Right atrium auricular region (tissue), 2 donors: ENCODE measurements at places on chromosomes 5 and 9. TPM values are rescaled to one million over a fixed set of nuclear protein-coding genes. Genes with fewer than 3 reads are reported as not detected.

DNA sequence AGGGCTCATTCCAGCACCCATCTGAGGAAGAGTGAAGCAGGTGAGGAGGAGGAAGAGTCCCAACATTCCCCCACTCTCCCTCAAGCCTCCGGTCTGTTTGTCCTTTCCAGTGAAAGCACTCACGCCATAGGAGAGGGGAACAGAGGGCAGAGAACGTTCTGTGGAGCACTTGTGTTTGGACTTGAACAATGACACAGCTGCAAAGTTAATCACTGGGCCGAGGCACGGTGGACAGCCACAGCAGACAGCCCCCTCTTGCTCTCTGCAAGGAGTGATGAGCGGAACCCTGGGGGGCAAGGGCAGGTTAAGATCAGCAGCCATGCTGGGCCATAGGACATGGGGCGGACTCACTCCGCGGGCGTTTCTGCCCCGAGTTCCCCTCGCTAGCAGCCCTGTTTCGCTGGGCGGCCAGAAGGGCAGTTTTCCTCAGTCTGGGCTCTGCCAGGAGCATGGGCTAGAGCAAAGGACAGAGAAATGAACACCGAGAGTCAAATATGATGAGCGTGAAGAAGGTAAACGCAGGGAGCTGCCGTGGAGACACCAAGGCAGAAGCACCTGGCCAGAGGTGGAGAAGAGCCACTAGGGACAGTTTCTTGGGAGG lies 185.7 kb downstream of the GAPVD1 start:
- H3K27me3 ChIP-seq = no peaks in the 10 kb centered on the region
- peaks cover 5% of the 10 kb centered on the region for H3K36me3 ChIP-seq
- no peak for DNase-seq
- H3K27ac ChIP-seq = no peak overlapping the region
- no peak overlapping the region for H3K4me3 ChIP-seq

Gene COL23A1
- total RNA-seq = 6.8 TPM

Gene LCN10
- total RNA-seq = 4.5 TPM

DNA sequence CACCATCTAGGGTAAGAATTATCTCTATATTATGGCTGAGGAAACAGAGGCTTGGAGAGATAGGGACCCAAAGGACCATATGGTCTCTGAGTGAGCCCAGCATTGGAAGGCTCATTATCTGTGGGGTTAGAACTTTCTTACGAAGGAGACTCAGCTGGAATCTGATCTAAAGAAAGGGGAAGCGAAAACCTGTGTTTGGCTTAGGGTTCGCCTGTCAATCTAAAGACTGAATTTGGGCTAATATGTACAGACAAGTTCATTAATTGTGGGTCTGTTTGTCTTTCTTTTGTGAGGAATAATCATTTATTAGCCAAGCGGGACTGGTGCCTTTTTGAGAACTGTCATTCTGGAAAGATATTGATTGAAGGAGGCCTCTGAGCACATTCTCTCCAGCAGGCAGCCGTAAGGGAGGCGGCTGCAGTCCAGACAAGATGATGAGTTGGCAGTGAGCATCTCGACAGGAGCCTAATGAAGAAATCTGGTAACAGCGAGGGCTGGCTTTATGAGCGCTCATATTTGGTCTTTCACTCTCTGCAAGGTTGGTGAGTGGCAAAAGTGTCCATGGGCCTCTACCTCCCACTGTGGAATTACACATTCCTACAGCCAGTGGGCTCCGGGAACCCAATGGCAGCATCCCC lies 104.2 kb upstream of the GPR151 start:
- no peak for DNase-seq
- H3K27ac ChIP-seq = no peak overlapping the region
- no peaks in the 10 kb centered on the region for H3K27me3 ChIP-seq
- no peaks in the 10 kb centered on the region for H3K36me3 ChIP-seq

DNA sequence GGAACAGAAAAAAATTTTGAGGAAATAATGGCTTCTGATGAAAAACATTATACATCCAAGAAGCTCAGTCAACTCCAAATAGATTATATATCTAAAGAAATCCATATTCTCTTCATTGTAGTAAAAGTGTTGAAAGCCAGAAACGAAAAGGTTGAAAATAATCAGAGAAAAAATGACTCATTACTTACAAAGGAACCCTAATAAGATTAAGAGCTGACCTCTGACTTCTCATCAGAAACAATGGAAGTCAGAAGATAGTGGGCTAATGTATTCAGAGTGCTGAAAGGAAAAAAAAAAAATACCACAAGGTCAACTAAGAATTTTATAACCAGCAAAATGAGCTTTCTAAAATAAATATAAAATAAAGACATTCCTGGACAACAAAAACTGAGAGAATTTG lies 60.0 kb downstream of the HSD17B4 start:
- H3K36me3 ChIP-seq = peaks cover 47% of the 10 kb centered on the region
- H3K27ac ChIP-seq = no peak overlapping the region
- no peaks in the 10 kb centered on the region for H3K4me1 ChIP-seq
- DNase-seq = no peak
- no peak overlapping the region for H3K4me3 ChIP-seq

Gene SLC1A3
- total RNA-seq = 31.8 TPM

DNA sequence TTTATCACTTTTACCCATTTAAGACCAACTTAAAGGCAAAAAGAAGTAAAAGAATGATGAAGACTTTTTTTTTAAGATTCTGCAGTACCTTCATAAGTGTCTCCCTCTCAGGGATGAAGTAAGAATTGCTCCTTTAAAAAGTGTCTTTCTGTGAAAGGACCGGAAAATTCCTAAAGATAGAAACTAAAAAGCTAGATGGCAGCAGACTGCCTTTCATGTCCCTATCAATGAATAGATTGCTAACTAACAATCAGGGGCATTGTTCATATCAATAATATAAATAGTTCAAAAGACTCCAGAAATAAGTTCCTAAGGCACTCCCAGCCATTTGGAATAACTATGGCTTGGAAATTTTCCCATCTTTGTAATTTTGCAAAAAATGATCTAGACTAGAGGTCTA lies 558.0 kb downstream of the PDE4D start:
- no peaks in the 10 kb centered on the region for H3K36me3 ChIP-seq
- no peak for DNase-seq
- H3K27ac ChIP-seq = no peak overlapping the region
- no peak overlapping the region for H3K4me3 ChIP-seq
- H3K27me3 ChIP-seq = no peaks in the 10 kb centered on the region
- H3K4me1 ChIP-seq = no peaks in the 10 kb centered on the region

GRCh38 chr5:150723845-150724244 lies 23.0 kb upstream of the RBM22 start:
- DNase-seq = no peak
- H3K4me1 ChIP-seq = no peaks in the 10 kb centered on the region
- peaks cover 88% of the 10 kb centered on the region for H3K36me3 ChIP-seq
- no peaks in the 10 kb centered on the region for H3K27me3 ChIP-seq
- no peak overlapping the region for H3K4me3 ChIP-seq

DNA sequence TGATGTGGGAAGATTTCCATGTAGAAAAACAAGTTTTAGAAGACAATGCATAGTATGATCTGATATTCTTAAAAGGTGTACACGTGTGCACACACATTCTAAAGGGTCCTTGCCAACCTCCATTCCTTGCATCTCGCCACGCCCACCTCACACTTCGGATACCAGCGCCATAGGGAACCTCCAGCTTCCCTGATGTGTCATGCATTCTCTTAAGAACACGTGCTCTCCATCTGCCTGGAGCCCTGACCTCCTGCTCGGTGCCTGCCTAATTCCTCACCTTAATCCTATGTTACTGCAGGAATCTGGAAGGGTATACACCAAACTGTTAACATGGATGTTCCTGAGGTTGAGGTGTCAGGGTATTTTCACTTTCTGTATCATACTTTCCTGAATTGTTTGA lies 63.1 kb downstream of the PTCD2 start:
- DNase-seq = no peak

- DNase-seq = no peak
- no peak overlapping the region for H3K4me3 ChIP-seq
- no peaks in the 10 kb centered on the region for H3K27me3 ChIP-seq
These were observed 380.7 kb upstream of the IRX1 start for GRCh38 chr5:3214838-3215374.

GRCh38 chr5:36883894-36884462 lies 7.4 kb downstream of the NIPBL start:
- H3K4me1 ChIP-seq = no peaks in the 10 kb centered on the region
- no peak overlapping the region for H3K4me3 ChIP-seq

DNA sequence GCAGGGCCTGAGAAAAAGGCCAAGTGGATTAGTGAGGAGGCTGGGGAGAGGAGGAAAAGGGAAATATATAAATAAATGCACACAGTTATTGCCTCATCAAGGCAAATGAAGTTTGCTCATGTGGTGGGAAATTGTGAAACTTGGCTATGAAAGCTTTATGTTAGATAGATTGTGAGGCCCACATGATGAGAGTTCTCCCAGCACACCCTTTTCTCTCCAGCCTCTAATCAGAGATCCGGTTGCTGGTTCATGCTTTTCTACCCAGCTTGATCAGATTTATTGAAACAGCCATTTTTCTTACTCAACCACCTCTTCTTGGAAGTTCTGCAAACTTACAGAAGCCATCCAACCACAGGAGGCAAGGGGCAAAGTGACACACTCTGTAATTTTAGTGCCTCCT lies 125.8 kb upstream of the KLF4 start:
- no peaks in the 10 kb centered on the region for H3K27me3 ChIP-seq
- H3K36me3 ChIP-seq = no peaks in the 10 kb centered on the region
- no peak for DNase-seq
- no peak overlapping the region for H3K27ac ChIP-seq

DNA sequence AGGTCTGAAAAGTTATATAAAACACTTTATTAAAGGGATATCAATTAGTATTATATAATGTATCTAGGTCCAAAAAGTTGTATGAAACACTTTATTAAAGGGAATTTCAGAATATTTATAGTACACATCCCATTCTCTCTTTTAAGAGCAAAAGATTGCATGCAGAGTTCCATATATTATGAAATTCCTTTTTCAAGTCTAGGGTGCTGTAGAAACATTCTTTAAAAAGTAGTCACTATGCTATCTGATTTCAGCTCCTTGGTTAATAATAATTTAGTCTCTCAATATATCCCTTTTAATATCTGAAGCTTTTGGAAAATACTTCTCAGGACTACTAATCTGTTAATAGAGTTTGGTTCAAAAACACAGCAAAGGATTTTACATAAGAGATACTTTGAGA lies 1496.1 kb upstream of the C9orf72 start:
- H3K27me3 ChIP-seq = no peaks in the 10 kb centered on the region
- H3K36me3 ChIP-seq = no peaks in the 10 kb centered on the region
- DNase-seq = no peak

DNA sequence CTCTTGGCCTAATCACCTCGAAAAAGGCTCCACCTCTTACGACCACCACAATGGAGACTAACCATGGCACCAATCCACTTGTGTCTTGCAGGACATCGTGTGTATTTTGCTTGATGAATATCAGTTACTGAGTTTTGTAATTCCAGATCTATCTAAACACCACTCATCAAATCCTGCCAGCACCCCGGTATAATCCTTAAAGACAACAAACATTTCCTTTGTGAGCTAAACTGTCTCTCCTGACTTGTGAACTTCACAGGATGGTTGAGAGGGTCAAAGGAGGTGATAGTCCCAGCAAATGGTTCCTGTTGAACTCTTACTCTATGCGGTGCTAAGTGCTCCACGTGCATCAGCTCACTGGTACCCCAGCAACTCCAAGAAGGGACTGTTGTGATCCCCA lies 4.0 kb upstream of the TOR1B start:
- no peak for DNase-seq
- no peak overlapping the region for H3K4me3 ChIP-seq
- H3K27me3 ChIP-seq = no peaks in the 10 kb centered on the region
- no peaks in the 10 kb centered on the region for H3K4me1 ChIP-seq
- no peak overlapping the region for H3K27ac ChIP-seq

GRCh38 chr9:74921737-74922136 lies 31.0 kb downstream of the C9orf40 start:
- H3K36me3 ChIP-seq = no peaks in the 10 kb centered on the region
- H3K27me3 ChIP-seq = no peaks in the 10 kb centered on the region
- no peak overlapping the region for H3K4me3 ChIP-seq
- no peak for DNase-seq

DNA sequence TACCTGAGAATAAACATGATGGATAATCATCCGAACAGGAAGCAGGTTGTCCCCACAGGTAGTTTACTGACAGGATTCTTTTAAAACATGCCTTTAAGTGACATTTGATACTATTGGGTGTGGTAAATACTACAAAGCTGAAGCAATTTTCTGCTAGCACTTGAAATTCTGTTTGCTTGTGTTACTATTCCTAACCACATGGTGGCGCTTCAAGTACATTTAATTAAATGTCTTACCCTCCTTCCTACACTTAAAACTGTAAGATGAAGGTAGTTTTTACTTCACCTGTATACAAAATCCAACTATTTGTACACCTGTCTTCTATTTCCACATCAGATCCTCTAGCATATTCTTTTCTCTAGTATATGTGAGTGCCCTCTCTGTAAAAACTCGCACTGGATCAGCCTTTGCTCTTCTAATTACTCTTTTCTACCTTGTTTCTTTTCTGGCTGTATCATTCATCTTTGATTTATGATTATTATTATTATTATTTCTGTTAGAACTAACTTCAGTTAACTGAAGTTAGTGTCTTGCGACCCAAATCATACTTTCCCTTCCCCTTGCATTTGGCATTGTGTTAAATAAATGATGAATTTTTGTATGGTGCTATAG lies 18.4 kb downstream of the SLC25A46 start:
- no peak overlapping the region for H3K4me3 ChIP-seq
- peaks cover 41% of the 10 kb centered on the region for H3K36me3 ChIP-seq
- no peak for DNase-seq
- no peaks in the 10 kb centered on the region for H3K27me3 ChIP-seq

- peaks cover 3% of the 10 kb centered on the region for H3K36me3 ChIP-seq
- H3K4me3 ChIP-seq = no peak overlapping the region
- H3K27me3 ChIP-seq = no peaks in the 10 kb centered on the region
- no peak for DNase-seq
- H3K4me1 ChIP-seq = no peaks in the 10 kb centered on the region
These were observed 17.7 kb downstream of the RAD1 start for GRCh38 chr5:34897646-34898045.

DNA sequence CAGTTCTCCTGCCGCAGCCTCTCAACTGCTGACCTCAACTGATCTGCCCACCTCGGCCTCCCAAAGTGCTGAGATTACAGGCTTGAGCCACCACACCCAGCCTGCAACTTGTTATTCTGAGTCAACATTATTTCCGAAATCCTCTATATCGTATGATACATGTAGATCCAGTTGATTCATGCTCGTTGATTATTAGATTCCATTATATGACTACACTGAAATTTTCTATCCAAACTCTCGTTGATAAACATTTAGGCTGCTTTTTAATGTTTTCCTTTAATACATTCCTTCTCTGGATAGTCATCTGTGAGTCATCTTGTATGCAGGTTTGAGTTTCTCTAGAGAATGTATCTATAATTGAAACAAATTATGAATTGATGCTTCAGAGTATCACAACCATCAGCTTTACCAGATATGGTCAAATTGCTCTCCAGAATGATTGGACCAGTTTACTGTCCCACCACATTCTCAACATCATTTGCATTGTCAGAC lies 4.1 kb downstream of the CDK7 start:
- H3K27ac ChIP-seq = no peak overlapping the region
- H3K36me3 ChIP-seq = no peaks in the 10 kb centered on the region
- no peak overlapping the region for H3K4me3 ChIP-seq
- DNase-seq = no peak

- no peaks in the 10 kb centered on the region for H3K36me3 ChIP-seq
- no peak overlapping the region for H3K27ac ChIP-seq
- no peak for DNase-seq
- no peak overlapping the region for H3K4me3 ChIP-seq
These were observed 64.4 kb upstream of the DNAH5 start for GRCh38 chr5:14008819-14009311.

Gene FGD3
- total RNA-seq = 2.2 TPM

Gene PCA3
- not detected for total RNA-seq

Gene C5
- total RNA-seq = 0.82 TPM

- H3K4me1 ChIP-seq = no peaks in the 10 kb centered on the region
- H3K36me3 ChIP-seq = no peaks in the 10 kb centered on the region
- no peaks in the 10 kb centered on the region for H3K27me3 ChIP-seq
- H3K4me3 ChIP-seq = no peak overlapping the region
These were observed 188.4 kb downstream of the WDR70 start for GRCh38 chr5:37567566-37567965.
